ENCODE measurements at places on chromosomes 13 and 19.

GRCh38 chr19:4908360-4908759, 941 bp upstream of the UHRF1 start:
- DNase-seq: no peak

- peak; percentile 71 for DNase-seq
Observed at GRCh38 chr19:3108775-3109174, 14.6 kb downstream of the GNA11 start.

DNA sequence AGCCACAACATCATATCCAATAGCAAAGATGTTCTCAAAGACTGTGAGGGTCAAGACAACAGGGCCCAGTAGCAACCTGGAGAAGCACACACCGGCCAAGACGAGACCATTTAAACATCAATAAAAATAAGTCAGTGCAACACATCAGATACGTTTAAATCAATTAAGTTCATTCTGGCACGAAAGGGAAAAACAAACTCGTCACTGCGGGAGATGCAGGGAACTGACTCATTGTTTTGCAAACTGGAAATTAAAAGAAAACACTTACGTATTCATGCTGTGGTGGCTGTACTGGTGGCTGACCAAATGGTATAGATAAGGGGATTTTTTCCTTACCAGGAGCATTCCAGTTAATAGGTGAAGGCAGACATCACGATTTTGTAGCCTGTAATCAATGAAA, 26.3 kb upstream of the SLC15A1 start:
- DNase-seq: no peak

DNA sequence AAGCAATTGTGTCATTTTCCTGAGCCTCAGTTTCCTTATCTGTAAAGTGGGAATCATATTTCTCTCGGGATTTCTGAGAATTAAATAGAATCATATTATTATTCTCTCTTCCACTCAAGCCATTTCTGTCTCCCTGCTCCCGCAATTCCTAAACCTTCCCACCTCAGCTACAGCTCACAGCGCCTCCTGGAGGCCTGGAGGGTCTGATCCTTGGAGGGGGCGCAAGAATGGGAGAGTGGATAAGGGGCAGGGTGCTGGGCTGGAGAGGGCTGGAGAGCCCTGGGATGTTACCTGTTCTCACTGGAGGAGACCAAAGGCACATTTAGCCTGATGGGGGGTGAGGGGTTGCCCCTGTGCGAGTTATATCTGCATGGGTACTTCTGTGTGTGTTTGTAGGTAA, 31.1 kb upstream of the CYP2S1 start:
- DNase-seq: no peak

- no peak for DNase-seq
Observed at GRCh38 chr13:59951011-59951410, 212.7 kb downstream of the DIAPH3 start.

GRCh38 chr19:1762243-1763117, 9.2 kb downstream of the ONECUT3 start:
- no peak for DNase-seq

GRCh38 chr19:19461671-19462622, 53.4 kb downstream of the TSSK6 start:
- DNase-seq: peak; percentile 71
